ENCODE measurements at places on chromosomes 11 and 22.

- H3K36me3 ChIP-seq: no peaks in the 10 kb centered on the region
- no peaks in the 10 kb centered on the region for H3K27me3 ChIP-seq
- H3K4me3 ChIP-seq: no peak overlapping the region
- DNase-seq: no peak
Observed at GRCh38 chr11:134760299-134760698, 348.3 kb upstream of the B3GAT1 start.

GRCh38 chr11:15685306-15685705, 570.6 kb downstream of the INSC start:
- no peak overlapping the region for H3K27ac ChIP-seq
- no peaks in the 10 kb centered on the region for H3K27me3 ChIP-seq
- DNase-seq: no peak
- H3K36me3 ChIP-seq: no peaks in the 10 kb centered on the region
- no peaks in the 10 kb centered on the region for H3K4me1 ChIP-seq

DNA sequence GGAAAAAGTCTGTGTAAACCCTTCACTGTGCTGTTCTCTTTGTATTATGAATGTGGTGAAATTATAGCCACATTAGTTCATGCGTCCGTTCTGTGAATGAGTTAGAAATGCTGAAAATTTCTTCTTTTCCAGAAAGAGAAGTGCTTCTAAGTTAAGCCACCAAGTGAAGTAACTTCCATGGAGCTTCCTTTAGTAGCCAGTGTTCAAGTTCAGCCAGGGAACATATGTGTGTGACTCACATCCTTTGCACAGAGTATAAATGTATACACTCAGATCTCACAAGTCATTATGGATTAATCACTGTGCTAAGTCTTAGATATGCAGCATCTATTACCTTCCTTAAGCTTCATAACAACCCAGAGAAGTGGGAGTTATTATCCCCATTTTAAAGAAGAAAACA, 3.1 kb upstream of the MMP8 start:
- DNase-seq: no peak
- peaks cover 5% of the 10 kb centered on the region for H3K4me1 ChIP-seq
- no peak overlapping the region for H3K4me3 ChIP-seq
- H3K27me3 ChIP-seq: no peaks in the 10 kb centered on the region
- H3K36me3 ChIP-seq: no peaks in the 10 kb centered on the region
- H3K27ac ChIP-seq: no peak overlapping the region

DNA sequence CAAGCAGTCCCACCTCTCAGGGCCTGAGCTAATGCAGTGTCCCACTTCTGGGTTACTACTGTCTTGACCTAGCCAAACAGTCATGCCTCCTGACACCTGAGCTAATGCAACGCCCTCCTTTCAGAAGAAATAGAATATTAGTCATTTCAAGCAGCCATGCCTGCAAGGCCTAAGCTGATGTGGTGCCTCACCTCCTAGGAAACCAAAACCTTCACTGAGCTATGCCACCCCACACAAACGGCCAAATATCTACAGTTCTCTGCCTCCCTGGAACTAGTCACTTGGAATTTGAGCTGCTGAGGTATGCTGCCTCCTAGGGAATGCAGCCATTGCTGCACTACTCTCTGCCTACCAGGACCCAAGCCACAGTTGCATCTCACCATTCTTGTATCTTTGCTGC, 8.3 kb upstream of the MS4A6E start:
- DNase-seq: no peak
- H3K4me3 ChIP-seq: no peak overlapping the region
- H3K4me1 ChIP-seq: no peaks in the 10 kb centered on the region

- peaks cover 6% of the 10 kb centered on the region for H3K4me1 ChIP-seq
- H3K27me3 ChIP-seq: peaks cover 10% of the 10 kb centered on the region
- no peak overlapping the region for H3K27ac ChIP-seq
- peak; percentile 52 for DNase-seq
Observed at GRCh38 chr11:64720640-64721358, 2.2 kb downstream of the NRXN2 start.

- no peaks in the 10 kb centered on the region for H3K27me3 ChIP-seq
- no peak overlapping the region for H3K4me3 ChIP-seq
- DNase-seq: peak; percentile 79
- peaks cover 10% of the 10 kb centered on the region for H3K4me1 ChIP-seq
Observed at GRCh38 chr11:19753451-19754106, 40.9 kb downstream of the NAV2 start.

GRCh38 chr11:78339945-78340344, 77.7 kb downstream of the GAB2 start:
- H3K27ac ChIP-seq: no peak overlapping the region
- no peak overlapping the region for H3K4me3 ChIP-seq
- H3K27me3 ChIP-seq: no peaks in the 10 kb centered on the region
- peaks cover 15% of the 10 kb centered on the region for H3K4me1 ChIP-seq
- DNase-seq: no peak

GRCh38 chr11:131471976-131472375, 101.6 kb downstream of the NTM start:
- H3K27me3 ChIP-seq: no peaks in the 10 kb centered on the region

DNA sequence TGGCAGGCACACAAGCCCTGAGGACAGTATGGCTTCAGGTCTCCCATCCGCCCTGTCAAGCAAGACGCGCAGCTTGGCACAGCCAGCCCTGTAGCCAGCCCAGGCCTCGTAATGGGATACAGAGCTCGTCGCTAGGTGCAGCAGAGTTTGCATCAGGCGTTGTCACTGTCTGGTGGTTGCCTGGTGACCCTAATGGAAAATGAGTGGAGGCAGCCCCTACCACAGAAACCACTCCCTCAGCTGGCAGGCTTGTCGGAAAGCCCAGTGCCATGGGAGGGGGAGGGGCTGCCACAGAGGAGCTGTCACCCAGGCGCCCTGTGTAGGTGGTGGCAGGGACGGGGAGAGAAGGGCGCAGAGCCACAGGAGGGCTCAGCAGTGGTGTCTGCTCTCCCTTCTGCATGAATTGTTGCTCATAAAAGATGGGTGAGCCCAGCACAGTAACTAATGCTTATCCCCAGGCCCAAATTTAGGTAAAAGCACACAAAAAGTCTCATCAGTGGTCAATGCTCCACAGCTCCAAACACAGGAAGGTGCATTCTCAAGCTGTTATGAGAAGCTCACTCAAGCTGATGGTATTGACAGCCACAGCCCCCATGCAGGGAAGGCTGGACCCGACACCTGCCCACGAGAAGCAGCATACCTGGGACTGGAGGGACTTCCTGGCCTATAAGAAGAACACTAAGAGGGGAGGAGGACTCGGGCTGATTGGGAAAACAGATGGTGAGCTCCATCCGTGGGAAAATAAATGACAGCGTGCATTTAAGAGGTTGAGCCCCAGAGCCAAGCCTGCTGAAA, 164.6 kb downstream of the ETS1 start:
- peak overlapping the region; percentile 8 for H3K27ac ChIP-seq
- H3K4me1 ChIP-seq: peaks cover 16% of the 10 kb centered on the region
- H3K4me3 ChIP-seq: no peak overlapping the region
- peak; percentile 42 for DNase-seq
- H3K27me3 ChIP-seq: no peaks in the 10 kb centered on the region

GRCh38 chr11:92834296-92835020, 135.0 kb upstream of the MTNR1B start:
- H3K4me1 ChIP-seq: no peaks in the 10 kb centered on the region
- no peaks in the 10 kb centered on the region for H3K27me3 ChIP-seq
- H3K27ac ChIP-seq: no peak overlapping the region
- H3K36me3 ChIP-seq: no peaks in the 10 kb centered on the region

- H3K36me3 ChIP-seq: no peaks in the 10 kb centered on the region
- no peaks in the 10 kb centered on the region for H3K27me3 ChIP-seq
- peaks cover 33% of the 10 kb centered on the region for H3K4me1 ChIP-seq
- no peak for DNase-seq
Observed at GRCh38 chr11:96097844-96098421, 174.0 kb upstream of the MTMR2 start.

- H3K36me3 ChIP-seq: no peaks in the 10 kb centered on the region
- no peak overlapping the region for H3K27ac ChIP-seq
- no peak overlapping the region for H3K4me3 ChIP-seq
- H3K4me1 ChIP-seq: no peaks in the 10 kb centered on the region
- no peaks in the 10 kb centered on the region for H3K27me3 ChIP-seq
Observed at GRCh38 chr11:64531906-64532312, 59.1 kb upstream of the SLC22A12 start.

GRCh38 chr22:38087855-38088254, 3.9 kb upstream of the SLC16A8 start:
- H3K4me1 ChIP-seq: peaks cover 17% of the 10 kb centered on the region
- no peaks in the 10 kb centered on the region for H3K27me3 ChIP-seq
- H3K4me3 ChIP-seq: no peak overlapping the region
- H3K27ac ChIP-seq: no peak overlapping the region
- no peaks in the 10 kb centered on the region for H3K36me3 ChIP-seq

- H3K27ac ChIP-seq: peak overlapping the region; percentile 86
- H3K4me1 ChIP-seq: peaks cover 98% of the 10 kb centered on the region
- H3K36me3 ChIP-seq: peaks cover 37% of the 10 kb centered on the region
- no peak overlapping the region for H3K4me3 ChIP-seq
- H3K27me3 ChIP-seq: no peaks in the 10 kb centered on the region
Observed at GRCh38 chr11:114075891-114076441, 16.5 kb downstream of the ZBTB16 start.

GRCh38 chr11:111542606-111543275, 2.2 kb downstream of the LAYN start:
- H3K27me3 ChIP-seq: peaks cover 9% of the 10 kb centered on the region
- no peak for DNase-seq
- H3K4me3 ChIP-seq: no peak overlapping the region
- peak overlapping the region; percentile 90 for H3K27ac ChIP-seq
- peaks cover 19% of the 10 kb centered on the region for H3K4me1 ChIP-seq

GRCh38 chr22:17350292-17350691, 19.0 kb upstream of the CECR2 start:
- DNase-seq: no peak
- no peak overlapping the region for H3K27ac ChIP-seq
- no peaks in the 10 kb centered on the region for H3K4me1 ChIP-seq

DNA sequence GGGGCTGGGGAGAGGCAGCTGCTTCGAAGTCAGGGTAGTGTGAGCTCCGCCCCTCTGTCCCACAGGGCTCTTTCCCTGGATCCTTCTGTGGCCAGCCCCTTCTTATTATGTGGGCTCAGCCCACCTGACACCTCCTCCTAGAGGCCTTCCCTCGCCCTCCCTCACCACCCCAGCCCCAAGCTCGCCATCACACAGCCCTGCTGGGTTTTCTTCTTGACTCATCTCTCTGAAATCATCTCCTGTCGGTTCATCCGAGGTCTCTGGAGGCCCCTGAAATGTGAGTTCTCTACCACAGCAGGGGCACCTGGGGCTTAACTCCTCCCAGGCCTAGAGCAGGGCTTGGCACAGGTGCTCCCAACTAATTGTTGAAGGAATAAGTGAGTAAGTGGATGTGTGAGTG, 65.2 kb downstream of the CACNA1I start:
- H3K36me3 ChIP-seq: no peaks in the 10 kb centered on the region
- H3K27me3 ChIP-seq: no peaks in the 10 kb centered on the region
- H3K27ac ChIP-seq: no peak overlapping the region
- H3K4me1 ChIP-seq: no peaks in the 10 kb centered on the region
- no peak for DNase-seq
- no peak overlapping the region for H3K4me3 ChIP-seq

DNA sequence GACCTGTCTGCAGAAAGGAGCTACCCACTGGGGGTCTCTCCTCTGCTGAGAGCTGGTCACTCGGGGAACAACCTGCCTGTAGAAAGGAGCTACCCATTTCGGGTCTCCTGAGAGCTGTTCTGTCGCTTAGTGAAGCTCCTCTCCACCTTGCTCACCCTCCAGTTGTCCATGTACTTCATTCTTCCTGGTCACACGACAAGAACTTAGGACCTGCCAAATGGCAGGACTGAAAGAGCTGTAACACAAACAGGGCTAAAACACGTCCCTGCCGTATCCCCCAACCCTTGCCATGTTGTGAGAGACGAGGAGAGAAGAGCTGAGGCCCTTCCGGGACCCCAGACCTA, 24.1 kb upstream of the RNASEH2C start:
- no peak overlapping the region for H3K27ac ChIP-seq
- H3K27me3 ChIP-seq: no peaks in the 10 kb centered on the region
- H3K4me3 ChIP-seq: no peak overlapping the region
- no peaks in the 10 kb centered on the region for H3K36me3 ChIP-seq
- no peak for DNase-seq
- no peaks in the 10 kb centered on the region for H3K4me1 ChIP-seq

DNA sequence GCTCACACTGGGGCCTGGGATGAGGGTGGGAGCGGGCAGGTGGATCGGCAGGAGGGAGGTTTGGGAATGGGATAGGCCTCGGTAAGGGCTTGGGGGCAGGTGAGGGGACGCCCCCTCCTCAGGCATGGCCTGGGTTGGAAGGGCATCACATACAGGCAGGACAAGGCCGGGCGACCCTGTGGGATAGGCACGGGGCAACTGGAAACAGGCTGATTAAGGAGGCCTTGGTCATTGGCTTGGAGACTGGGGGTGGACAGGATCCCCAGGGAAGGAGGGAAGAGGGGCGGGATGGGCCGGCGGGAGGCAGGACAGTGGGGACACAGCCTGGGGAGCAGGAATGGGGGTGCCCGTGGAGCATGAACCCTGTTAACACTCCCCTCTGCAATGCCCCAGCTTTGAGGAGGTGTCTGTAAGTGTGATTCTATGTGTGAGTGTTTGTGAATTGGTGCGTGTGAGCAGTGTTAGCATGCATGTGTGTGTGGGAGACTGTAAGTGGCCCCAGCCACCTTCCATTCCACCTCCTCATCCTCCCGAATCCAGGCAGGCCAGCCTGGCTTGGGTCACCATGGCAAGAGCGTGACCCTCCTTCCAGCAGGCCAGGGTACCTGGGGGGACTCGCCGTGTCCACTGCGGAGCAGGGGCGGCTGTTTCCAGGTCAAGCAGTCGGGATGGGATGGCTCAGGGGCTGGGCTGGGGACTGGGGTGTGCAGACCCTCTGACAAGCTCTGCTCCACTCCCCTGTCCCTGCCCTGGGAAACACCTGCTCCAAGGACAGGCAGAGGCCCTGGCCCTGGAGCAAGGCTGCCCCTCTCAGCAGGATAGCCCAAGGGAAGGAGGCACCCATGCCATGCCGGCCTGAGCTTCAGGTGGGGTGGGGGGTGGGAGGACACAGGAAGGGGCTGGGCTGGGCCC, 3.4 kb upstream of the PIM3 start:
- H3K4me3 ChIP-seq: no peak overlapping the region
- DNase-seq: no peak
- peak overlapping the region; percentile 99 for H3K27ac ChIP-seq
- peaks cover 73% of the 10 kb centered on the region for H3K4me1 ChIP-seq

- H3K27me3 ChIP-seq: no peaks in the 10 kb centered on the region
- H3K4me3 ChIP-seq: peak overlapping the region; percentile 36
- H3K4me1 ChIP-seq: peaks cover 17% of the 10 kb centered on the region
- no peak overlapping the region for H3K27ac ChIP-seq
Observed at GRCh38 chr22:29071261-29072045, 1.4 kb upstream of the KREMEN1 start.

- H3K27ac ChIP-seq: no peak overlapping the region
- no peaks in the 10 kb centered on the region for H3K4me1 ChIP-seq
- H3K4me3 ChIP-seq: no peak overlapping the region
- DNase-seq: no peak
Observed at GRCh38 chr11:65797711-65798110, 10.8 kb downstream of the OVOL1 start.

DNA sequence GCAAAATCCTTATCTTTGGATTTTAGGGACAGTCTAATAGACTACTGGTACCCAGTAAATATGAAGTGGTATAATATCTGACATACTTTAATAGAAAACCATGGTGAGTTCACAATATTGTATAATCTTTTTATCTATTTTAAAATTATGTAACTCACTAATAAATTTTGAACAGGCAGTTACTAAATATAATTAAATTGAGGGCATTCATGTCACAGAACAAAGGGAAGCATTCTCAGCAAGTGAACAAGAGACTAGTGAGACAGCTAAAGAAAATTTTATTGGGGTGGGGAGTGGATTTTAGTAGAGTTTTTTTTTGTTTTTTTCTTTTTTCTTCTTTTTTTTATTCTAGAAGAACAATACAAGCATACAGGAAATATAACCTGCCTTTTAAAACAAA, 55.0 kb downstream of the DNAJC24 start:
- no peaks in the 10 kb centered on the region for H3K27me3 ChIP-seq
- no peak overlapping the region for H3K4me3 ChIP-seq
- H3K36me3 ChIP-seq: no peaks in the 10 kb centered on the region
- DNase-seq: no peak
- H3K27ac ChIP-seq: no peak overlapping the region
- no peaks in the 10 kb centered on the region for H3K4me1 ChIP-seq
